ENCODE measurements at places on chromosomes 13 and 19.

- DNase-seq: no peak
Measured at GRCh38 chr19:7265963-7266362, 28.3 kb downstream of the INSR start.

GRCh38 chr13:23739596-23739995 lies 149.6 kb downstream of the MIPEP start:
- DNase-seq: peak; percentile 96

DNA sequence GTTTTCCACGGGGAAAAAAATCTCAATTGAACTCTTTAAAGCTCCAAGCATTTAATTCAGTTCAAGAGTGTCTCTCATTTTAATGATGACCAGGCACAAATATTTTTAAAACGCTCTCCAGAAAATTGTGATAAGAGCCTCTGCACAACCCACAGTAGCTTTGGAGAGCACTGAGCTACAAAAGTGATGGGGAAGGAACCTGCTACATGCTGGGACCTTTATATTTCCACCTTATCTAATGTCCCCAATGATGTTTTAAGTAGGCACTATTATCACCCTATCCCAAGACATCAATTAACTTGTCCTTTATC lies 14.1 kb upstream of the CEACAM6 start:
- no peak for DNase-seq

DNA sequence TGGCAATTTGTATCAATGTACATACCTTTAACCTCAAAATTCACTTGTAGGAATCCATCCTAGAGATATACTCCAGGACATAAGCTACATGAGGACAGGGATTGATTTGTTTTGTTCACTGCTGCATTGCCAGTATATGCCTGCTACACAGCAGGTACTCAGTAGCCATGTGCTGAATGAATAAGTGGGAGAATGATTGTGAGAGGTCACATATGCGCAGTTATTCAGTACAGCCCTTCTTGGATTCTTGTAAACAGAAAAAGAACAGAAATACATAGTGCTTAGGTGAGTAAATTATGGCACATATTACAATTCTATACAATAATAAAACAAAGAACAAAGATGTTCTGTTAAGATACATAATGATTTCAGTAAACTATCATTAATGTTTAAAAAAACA lies 133.3 kb downstream of the RNF17 start:
- no peak for DNase-seq

GRCh38 chr19:752652-753517 lies 2.0 kb downstream of the MISP start:
- peak; percentile 89 for DNase-seq

DNA sequence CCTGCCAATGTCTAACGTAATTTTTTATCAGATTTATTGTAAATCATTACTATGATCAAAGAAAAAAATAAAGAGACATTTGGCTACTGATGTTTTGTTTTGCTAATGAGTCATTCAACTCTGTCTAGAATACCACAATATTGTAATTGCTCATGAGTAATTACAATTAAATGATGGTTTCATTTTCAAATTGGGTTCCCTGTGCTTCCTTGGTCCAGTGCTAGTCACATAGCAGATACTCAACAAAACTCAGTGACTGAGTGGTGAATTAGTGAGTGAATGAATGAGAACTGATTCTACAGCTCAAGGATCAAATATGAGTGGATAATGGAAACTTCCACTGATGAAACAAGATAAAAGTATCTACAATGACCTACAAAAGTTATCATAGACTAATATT lies 304.7 kb downstream of the POU4F1 start:
- DNase-seq: no peak

Measured in DMS53 (cell line).